ENCODE measurements at places on chromosomes 7 and 10.

- DNase-seq, result no peak
Observed at GRCh38 chr7:96686305-96686704, 23.3 kb downstream of the SEM1 start.

GRCh38 chr7:6212008-6212407, 60.4 kb downstream of the CYTH3 start:
- DNase-seq, result no peak

DNA sequence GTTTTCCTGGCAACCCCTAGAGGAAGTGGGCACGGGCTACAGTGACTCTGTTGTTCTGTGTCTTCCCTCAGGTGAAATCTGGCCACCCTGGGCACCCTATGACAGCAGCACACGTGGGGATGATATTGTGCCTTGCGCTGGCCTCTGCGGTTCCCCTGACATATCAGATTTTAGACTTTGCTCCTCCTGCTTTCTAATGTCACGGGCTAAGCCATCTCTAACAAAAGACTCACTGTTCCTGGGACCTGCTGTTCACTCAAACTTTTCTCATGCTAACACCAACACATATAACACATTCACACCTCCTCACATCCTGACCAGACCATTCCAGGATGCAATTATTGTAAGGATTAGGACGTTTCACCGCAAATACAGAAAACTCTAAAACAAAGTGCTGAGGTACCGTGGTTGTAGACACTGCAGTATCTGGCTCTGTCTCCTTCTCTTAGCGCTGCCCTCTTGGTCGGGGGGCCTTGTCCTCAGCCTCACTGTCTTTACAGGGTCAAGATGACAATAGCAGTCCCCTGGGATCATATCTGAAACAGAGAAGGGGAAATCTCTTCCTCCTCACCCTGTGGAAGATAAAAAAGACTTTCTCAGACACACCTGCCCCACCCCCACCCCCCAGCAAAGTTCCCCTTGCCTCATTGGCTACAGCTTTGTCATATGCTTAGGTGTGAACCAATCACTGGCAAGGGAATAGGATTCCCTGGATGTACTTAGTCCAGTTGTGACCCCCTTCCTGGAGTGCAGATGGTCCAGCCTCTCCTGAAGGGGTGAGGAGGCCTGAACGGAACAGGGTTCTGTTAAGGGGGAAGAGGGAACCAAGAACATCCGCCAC, 14.1 kb downstream of the CHN2 start:
- no peak for DNase-seq

GRCh38 chr10:24706479-24707118, 17.1 kb downstream of the ARHGAP21 start:
- DNase-seq, result no peak

DNA sequence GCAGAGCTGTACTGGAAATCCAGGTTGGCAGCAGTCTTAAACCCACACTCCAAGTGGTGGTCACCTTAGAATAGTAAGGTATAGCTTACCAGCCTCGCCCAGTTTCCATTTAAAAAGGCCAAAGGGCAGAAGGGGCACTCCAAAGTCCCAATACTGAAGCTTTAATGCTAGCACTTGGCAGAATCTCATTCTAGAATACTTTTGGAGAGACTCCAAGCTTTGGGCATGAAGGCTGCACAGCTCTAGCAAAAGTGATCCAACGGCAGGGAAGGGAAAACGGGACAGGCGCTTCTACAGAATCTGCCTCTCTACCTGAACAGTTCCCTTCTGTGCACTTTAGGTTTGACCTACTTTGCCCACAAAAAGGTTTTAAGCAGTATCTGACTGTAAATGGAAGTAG, 19.7 kb downstream of the SMURF1 start:
- no peak for DNase-seq

DNA sequence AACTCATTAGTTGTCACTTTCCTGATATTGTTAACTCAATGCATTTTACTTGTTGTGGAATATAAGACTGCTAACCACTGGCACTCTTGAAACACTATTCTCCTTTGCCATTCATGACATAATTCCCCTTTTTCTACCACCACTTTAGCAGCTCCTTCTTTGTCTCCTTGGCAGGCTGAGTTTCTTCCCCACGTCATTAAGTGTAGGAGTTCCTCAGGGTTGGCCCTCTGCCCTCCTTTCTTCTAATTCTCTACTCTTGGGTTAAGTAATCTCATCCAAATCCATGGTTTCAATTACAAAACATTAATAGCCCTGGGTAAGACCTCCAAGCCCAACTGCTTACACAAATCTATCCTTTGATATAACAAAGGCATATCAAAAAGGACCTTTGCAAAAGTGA, 175.1 kb downstream of the HGF start:
- DNase-seq, result no peak

DNA sequence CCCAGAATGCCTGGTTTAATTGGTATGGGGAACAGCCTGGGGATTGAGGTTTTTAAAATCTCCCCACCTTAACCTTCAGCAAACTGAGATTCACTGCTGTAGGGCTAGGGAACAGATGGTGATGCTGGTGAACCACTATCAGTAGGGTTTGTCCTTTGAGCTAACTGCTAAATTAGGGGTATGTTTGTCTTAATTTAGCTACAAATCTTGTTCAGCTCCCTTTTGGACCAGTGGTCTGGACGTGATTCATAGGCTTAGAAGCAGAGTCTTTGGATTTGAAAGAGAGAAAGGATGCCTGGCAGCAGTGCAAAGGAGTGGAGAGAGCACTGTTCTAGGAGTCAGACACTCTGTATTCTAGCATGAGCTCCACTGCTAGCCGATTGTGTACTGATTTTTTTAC, 2.8 kb downstream of the HDAC9 start:
- DNase-seq, result no peak

GRCh38 chr10:80529604-80530003, 8.1 kb upstream of the SH2D4B start:
- no peak for DNase-seq

- DNase-seq, result no peak
Observed at GRCh38 chr10:97538411-97538810, 34.2 kb upstream of the ANKRD2 start.

DNA sequence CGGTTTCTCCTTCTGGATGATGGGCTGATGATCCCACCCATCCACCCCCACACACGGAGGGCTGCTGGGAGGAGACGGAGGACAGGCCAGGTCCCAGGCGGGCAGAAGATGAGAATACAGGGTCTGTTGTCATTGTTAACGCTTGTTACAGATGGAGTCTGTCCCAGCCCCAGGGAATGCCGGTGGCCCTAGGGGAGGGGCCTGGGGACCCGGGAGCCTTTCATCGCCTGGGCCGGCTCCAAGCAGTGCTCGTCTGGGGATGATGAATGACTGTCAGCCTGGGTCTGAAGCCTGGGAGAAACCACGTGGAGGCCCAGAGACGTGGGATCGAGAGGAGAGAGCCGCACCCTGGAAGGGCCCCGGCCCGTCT, 69.2 kb downstream of the UNCX start:
- no peak for DNase-seq

DNA sequence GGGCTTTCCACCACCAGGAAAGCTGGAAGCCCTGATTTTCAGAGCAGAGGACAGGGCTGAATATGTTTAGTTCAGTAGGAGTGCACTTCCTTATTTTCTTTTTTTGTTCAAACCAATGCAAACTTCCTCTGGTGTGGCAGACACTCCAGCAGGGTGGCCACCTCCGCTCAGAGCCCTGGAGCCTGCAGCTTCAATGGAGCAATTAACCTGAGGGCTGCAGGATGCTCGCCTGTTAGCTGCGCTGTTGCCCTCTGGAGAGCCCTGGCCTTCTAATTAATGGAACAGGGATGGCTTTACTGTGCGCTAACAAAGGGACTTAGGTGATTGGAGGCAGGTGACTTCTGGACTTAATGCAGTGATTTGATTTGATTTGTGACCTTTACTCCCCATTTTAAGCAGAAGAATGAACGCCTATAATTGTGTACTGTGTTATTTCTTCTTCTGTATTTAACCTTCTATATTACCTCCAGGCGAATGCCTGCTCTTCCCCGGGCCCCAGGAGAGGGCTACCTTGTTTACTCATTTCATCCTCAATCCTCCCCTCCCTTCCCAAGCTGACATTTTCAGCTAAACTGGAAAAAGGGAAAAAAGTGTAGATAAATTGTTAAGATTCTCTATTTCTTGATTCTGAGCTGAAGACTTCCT, 123.0 kb upstream of the CTBP2 start:
- no peak for DNase-seq

DNA sequence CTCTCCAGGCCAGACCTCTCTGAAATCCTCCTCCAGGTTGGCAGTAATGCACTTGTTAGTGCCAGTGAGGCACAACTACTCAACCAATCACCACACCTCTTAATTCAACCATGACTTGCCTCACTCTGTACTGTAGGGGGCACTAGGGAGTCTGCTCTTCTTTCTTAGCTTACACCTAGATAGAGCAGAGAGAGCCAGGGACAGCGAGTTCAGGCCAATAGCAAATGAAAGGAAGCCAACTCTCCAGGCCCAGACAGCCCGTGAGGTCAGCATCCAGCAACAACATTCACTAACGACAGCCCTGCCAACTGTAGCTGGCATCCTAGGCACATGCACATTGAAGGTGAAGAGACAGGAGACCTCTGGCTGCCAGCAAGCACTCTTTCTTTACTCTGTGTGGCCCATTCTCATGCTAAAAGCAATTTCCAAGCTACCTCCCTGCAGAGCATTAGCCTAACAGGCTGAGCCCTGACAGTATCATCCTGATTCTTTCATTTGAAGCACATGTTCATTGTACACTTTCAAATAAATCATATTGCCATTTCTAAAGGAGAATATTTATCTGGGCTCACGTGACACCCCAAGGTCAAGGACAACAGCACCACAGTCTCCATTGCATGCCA, 136.3 kb downstream of the DPY19L1 start:
- no peak for DNase-seq

Measured in NCI-H187 (cell line).